ENCODE measurements at places on chromosomes 11 and 22.

DNA sequence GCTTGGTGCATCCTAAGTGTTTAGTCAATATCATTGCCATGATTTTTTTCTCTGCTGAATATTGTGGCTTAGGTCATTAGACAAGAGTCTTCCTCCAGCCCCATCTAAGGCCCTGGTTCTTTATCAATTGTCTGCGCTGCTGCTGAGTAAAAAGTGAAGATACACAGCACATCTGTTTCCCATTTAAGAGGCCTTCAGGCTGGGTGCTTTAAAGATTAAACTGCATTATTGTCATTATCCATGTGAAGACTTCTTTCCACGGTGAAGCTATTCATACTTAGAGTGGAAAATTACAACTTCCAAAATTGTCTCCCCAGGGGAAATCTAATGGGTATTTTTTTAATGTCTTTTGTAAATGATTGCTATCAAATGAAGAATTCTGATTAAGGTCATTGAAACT, 719.8 kb upstream of the LRRC4C start:
- DNase-seq = no peak

DNA sequence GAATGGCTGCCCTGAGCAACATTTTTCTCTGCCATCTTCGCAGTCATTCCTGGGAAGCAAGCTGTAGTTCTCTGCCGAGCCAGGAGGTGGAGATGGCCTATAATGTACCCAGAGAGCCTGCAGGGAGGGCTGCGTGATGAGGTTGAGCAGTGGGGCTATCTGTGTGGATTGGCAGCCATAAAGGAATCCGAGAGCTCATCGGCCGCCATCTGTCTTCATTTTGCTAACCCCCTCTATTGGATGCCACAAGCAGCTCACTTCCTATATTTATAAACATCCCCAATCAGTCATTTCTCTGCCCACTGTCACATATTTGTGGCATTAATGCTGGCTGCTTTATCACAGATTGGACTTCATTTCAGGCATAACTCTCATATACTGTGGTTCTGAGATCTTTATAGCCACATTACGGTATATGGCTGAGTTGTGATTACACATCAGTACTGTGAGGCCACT, 209.5 kb downstream of the NTM start:
- no peak for DNase-seq

GRCh38 chr11:116842909-116843308, 5.5 kb upstream of the APOA1 start:
- DNase-seq = no peak

DNA sequence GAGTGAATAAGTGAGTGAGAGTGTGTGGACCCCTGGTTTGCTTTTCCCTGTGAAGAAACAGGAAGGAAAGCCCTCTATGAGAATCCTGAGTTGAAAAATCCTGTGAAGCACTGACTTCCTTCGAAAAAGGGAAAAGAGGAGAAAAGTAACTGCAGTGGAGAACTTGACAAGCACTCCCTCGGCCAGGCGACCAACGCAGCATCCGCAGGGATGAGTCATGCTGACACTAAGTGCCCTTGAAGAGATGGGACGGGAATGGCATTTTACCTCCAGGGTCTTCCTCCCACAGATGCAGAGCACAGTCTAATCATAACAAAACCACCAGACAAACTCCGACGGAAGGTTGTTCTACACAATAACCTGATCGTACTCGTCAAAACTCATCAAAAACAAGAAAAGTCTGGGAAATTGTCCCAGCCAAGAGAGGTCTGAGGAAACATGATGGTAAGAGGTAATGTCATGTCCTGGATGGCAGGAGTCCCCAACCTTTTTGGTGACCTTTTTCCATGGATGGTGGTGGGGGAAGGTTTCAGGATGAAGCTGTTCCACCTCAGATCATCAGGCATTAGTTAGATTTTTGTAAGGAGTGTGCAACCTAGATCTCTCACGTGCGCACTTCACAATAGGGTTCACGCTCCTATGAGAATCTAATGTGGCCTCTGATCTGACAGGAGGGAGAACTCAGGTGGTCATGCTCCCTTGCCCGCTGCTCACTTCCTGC, 132.2 kb upstream of the B3GAT1 start:
- DNase-seq = no peak

- DNase-seq = no peak
Observed at GRCh38 chr22:42236848-42237247, 33.6 kb downstream of the TCF20 start.

DNA sequence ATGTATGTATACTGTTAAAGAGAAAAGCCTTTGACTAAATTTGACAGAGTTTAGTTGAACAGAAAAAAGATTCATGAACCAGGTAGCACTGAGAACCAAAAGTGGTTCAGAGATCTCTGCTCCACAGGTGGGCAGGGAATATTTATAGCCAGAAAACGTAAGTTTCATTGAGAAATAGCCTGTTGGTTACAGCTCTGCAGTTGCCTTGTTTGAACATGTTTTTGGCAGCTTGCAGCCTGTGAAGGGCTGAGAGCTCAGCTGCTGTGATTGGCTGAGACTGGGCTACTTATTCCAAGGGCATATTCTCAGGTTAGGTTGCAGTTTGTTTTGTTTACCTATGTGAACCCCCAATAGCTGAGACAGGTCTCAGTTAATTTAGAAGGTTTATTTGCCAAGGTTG, 13.5 kb upstream of the ZNF74 start:
- no peak for DNase-seq

GRCh38 chr22:50687829-50688228, 15.2 kb downstream of the SHANK3 start:
- no peak for DNase-seq

- no peak for DNase-seq
Observed at GRCh38 chr11:103993507-103993906, 42.9 kb upstream of the DDI1 start.

GRCh38 chr11:26730414-26731083, 8.7 kb upstream of the SLC5A12 start:
- no peak for DNase-seq

DNA sequence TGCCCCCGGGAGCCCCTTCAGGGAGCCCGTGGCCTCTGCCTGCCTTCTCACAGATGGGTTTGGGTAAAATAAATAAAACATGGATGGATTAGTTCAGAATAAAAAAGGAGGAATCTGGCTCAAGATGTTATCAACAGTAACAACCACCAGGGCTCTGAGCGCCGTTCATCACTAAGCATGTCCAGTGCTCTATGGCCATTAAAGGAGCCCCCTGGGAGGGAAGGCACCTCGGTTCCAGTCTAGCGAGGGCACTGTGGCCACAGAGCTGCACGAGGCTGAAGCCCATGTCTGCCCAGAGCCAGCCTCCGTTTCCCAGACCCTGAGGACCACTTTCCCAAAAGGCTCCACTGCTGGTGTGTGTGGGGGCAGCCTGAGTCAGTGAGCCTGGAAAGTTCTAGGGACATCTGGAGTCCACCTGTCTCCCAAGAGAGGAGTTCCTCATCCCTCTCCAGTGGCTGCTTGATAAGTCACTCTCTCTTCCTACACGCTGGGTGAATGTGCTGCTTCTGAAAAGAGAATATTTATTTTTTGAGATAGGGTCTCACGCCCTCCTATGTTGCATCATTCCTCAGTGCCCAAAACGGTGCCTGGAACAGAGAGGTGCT, 614.6 kb downstream of the TBC1D22A start:
- DNase-seq = no peak

DNA sequence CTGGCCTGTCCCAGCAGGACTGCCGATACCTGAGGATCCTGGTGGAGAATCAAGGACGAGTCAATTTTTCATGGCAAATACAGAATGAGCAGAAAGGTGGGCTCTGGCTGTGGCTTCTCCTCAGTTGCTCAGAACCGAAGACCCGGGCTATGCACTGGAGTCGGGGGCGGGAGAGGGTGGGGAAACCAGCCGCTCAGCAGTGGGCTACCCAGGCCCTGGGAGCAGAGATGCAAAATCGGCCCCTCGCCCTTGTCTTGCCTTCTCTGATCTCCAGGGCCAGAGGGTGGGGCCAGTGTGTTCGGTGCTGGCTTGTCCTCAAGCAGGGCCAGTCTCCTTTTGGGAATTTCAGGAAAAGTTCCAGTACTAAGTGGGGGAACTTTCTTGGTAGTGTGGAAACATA, 18.4 kb upstream of the GLB1L2 start:
- DNase-seq = no peak

GRCh38 chr22:40432157-40432556, 61.8 kb downstream of the SGSM3 start:
- no peak for DNase-seq

- no peak for DNase-seq
Observed at GRCh38 chr11:44734843-44735381, 8.2 kb downstream of the TSPAN18 start.

DNA sequence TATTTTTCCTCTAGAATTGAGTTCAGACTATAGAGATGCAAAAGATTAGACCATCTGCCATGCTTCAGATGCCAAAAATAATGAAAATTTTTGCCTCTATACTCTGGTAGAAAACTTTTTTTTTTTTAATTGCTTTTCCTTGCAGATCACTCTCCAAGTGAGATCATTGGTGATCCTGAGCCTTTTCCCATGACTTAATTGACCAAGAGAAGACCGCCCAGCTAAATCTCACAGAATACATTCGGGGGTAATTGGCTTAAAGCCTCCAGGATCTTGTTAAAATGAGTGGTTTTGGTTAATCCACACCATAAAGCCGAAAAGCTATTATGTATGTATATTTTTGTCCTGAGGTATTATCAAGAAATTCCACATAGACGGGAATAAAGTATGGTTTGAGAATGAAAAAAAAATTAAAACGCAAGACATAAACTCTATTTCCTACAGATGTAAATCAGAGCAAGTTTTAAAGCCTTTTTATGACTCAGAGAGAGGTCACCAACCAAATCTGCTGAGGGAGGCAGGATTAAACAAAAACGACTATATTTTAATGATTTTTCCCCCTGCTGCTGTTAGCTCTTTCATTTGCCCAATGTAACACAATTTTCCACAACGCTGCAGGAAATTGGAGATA, 64.0 kb downstream of the PARVA start:
- no peak for DNase-seq

DNA sequence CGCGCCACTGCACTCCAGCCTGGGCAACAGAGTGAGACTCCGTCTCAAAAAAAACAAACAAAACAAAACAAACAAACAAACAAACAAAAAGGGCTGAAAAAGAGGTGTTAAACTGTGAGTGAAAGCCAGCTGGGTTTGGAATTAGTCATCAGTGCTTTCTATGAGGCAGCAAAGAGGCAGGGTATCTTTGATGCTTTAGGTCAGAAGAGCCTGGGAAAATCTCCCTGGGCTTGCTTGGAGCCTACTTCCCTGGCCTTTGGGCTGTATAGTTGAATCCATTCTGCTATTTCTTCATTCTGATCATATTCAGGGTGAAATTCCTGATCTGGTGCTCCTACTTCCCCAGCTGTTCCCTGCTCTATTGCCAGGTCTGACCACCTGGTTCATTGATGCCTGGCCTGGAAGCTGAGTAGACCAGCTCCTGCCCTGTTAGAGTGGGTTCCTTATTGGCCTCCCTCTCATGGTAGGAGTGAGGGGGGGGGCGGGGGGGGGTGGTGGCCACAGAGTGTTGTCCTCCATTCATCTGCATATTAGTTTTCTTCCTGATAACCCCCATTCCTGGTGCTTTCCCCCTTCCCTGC, 65.6 kb downstream of the INSC start:
- DNase-seq = no peak

- DNase-seq = no peak
Observed at GRCh38 chr11:116033931-116034553, 529.8 kb upstream of the CADM1 start.

GRCh38 chr11:60953781-60954180, 1.8 kb upstream of the SLC15A3 start:
- no peak for DNase-seq

- DNase-seq = no peak
Observed at GRCh38 chr22:26563022-26563421, 26.9 kb downstream of the TPST2 start.

GRCh38 chr22:47793304-47794101, 1031.1 kb downstream of the TBC1D22A start:
- no peak for DNase-seq

GRCh38 chr11:25536289-25536688, 795.6 kb upstream of the ANO3 start:
- DNase-seq = no peak

DNA sequence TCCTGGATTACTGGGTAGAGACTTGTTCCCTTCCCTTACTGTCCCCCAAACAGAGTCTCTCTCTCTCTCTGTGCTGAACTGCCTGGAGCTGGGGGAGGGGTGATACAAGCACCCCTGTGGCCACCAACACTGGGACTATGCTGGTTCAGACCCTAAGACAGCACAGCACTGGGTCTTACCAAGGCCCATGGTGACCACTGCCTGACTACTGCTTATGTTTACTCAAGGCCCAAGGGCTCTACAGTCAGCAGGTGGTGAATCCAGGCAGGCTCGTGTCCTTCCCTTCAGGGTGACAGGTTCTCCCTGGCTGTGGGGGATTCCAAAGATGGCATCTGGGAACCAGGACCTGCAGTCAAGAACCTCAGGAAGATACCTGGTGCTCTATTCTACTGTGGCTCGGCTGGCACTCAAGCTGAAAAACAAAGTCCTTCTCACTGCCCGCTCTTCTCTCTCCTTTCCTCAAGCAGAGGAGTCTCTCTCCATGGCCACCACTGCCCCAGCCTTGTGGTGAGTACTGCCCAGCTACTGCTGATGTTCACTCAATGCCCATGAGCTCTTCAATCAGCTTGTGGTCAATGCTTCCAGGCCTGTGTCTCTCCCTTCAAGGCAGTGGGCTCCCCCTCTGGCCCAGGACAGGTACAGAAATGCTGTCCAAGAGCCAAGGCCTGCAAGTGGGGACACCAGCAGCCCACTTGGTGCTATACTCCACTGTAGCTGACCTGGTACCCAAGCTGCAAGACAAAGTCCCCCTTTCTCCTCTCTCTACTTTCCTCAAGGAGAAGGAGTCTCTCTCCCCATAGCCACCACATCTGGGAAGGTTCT, 41.8 kb upstream of the SHANK2 start:
- no peak for DNase-seq

DNA sequence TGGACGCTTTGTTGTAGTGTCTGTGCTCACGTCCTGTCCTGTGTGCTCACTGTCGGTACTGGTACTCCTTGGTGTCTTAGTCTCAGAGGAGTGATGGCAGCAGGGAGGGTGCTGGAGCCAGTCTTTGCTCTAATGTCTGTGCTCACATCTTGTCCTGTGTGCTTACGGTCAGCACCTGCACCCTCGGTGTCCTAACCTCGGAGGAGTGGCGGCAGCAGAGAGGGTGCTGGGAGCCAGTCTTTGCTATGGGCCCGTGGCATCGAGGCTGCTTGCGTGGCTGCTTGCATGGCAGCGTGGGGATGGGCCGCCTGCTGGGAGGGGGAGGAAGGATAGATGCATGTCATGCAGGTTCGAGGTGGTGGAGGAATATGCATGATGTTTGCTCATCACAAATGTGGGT, 12.7 kb downstream of the IGHMBP2 start:
- no peak for DNase-seq

- no peak for DNase-seq
Observed at GRCh38 chr11:87453531-87454089, 415.9 kb downstream of the TMEM135 start.

- DNase-seq = no peak
Observed at GRCh38 chr11:106156290-106156937, 79.0 kb downstream of the AASDHPPT start.

DNA sequence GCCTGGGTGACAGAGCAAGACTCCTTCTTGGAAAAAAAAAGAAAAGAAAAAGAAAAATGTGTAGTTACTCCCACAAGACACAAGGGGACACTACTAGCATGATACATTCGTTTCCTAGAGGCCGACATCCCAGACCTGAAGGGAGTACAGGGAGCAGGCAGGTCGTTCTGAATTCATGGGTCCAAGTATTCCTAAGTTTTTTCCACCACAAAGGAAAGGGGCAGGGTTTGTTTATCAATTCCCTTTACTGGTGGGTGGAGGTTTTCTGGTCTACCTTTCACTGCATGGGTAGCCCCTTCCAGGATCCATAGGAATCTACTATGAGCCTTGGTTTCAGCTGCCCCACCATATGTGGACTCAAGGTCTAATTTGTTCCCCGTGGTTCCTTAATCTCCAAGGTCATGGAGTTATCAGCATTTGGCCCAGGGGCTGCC, 11.8 kb downstream of the TIGD3 start:
- DNase-seq = no peak
